Epithelial cell of proximal tubule (primary cell): ENCODE measurements at places on chromosomes 11 and 22. TPM values are rescaled to one million over a fixed set of nuclear protein-coding genes. Genes with fewer than 3 reads are reported as not detected.

DNA sequence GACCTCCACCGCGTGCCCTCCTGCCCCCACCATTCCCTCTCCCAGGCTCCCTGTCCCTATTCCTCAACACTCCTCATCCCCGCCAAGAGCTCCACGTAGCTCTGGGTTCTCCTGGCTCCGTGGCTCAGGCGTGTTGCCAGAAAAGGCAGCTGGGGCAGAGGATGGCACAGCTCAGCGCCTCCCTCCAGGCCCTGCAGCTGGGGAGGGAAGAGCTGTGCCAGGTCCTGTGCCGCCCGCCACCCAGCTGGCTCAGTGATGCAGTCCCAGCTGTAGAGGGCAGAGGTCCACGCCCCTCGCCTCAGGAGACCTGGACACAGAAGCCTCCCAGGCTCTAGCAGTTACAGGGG is 4.2 kb downstream of the ARHGAP1 start:
- DNase-seq = no peak

- no peak for DNase-seq
These were observed 1404.2 kb downstream of the BRD1 start for GRCh38 chr22:48423481-48423911.

DNA sequence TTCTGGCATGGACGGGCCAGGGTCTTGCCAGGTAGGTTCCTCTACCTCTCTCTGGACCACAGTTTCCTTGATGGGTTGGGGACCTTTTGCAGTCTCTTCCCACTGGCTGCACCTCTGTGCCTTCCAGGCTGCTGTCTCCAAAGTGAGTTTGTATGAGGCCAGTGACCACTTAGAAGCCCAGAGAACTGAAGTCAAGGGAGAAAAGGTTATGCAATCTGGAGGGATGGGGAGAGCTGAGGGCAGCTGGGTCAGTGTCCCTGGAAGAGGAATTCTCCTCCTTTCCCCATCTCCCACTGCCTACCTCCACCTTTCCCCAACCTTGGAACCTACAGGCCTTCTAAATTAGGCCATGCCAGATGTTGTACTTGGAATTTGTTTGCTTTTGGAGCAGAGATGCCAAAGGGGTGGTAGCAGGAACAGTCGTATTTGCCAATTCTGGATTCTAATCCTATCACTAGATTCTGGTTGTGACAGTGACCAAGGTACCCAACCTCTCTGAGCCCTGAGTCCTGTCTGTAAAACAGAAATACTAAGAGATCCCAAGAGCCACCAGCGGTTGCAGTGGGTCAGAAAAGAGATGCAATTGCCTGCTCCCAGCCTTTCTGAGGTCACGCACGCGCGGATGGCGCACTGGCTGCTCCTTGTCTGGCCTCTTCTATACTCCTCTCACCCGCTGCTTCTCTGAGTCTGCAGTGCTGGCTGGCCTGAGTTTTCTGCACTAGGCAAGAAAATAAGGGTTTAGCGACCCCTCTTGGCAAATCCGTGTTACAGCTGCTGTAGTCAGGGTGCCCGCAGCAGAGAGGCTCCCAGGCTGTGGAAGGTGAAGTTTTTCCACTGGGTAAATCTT is 10.7 kb upstream of the ACCSL start:
- DNase-seq = peak; percentile 27

GRCh38 chr11:107018219-107018901 is at the start of gene GUCY1A2:
TSS of gene GUCY1A2 (minus strand) at chr11:107018476. CDS start at chr11:107018055, 421 bp downstream.
- DNase-seq = no peak

- DNase-seq = no peak
These were observed 372.0 kb upstream of the B3GAT1 start for GRCh38 chr11:134784046-134784445.

Gene P2RX6
- not detected in 2 replicates for total RNA-seq

Gene LARGE2
- total RNA-seq = 2.5 and 3.3 TPM in 2 replicates

Gene SHANK2
- 9.5 and 10.9 TPM in 2 replicates for total RNA-seq

- DNase-seq = peak; percentile 66
These were observed 34.0 kb downstream of the IRAG1 start for GRCh38 chr11:10659339-10660216.

DNA sequence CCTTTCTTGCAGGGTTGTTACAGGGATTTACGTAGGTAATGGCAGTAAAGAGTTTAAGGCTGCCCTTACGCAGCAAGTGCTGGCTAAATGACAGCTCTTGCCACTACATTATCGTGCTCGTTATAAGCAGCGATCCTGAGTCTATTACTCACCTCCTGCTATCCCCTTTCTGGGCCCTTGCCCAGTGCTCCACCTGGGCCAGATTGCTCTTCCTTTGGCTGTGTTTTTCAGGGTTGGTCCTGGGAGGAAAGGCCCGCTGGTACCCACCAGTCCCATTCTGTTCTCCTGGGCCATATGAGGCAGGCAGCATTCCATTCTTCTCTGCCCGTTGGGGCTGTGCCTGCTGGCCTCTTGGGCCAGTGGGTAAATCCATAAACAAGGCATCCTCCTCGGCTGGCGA is 87.5 kb downstream of the C11orf58 start:
- no peak for DNase-seq

Gene PKDREJ
- total RNA-seq = not detected in 2 replicates

DNA sequence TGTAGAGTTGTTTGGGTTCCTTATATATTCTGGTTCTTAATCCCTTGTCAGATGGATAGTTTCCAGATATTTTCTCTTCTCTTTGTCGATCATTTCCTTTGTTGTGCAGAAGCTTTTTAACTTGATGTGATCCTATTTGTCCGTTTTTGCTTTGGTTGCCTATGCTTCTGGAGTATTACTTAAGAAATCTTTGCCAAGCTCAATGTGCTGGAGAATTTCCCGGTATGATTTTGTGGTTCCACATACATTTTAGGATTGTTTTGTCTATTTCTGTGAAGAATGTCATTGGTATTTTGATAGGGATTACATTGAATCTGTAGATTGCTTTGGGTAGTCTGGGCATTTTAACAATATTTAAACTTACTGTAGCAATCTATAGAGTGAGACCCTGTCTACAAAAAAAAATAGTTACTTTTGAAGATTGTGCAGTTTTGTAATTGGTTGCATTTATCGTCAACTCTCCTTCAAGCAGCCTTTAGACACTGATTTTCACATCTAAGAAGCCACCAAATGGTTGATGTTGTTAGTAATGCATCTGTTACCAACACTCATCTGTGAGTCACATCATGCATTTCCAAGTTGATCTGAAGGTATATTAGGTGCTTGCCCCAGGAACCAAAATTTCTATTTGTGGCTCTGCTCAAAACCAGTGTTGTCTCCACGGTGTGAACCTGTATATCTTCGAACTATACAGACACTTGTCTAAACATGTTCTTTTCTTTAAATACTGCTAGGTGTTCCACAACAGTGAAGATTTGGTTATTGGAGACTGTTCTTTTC is 21.4 kb downstream of the XRCC6 start:
- DNase-seq = no peak

- no peak for DNase-seq
These were observed 222.7 kb upstream of the SESN3 start for GRCh38 chr11:95453616-95454171.

Gene OR56A1
- total RNA-seq = not detected in 2 replicates

- DNase-seq = no peak
These were observed 1.1 kb downstream of the TPST2 start for GRCh38 chr22:26588729-26589366.

DNA sequence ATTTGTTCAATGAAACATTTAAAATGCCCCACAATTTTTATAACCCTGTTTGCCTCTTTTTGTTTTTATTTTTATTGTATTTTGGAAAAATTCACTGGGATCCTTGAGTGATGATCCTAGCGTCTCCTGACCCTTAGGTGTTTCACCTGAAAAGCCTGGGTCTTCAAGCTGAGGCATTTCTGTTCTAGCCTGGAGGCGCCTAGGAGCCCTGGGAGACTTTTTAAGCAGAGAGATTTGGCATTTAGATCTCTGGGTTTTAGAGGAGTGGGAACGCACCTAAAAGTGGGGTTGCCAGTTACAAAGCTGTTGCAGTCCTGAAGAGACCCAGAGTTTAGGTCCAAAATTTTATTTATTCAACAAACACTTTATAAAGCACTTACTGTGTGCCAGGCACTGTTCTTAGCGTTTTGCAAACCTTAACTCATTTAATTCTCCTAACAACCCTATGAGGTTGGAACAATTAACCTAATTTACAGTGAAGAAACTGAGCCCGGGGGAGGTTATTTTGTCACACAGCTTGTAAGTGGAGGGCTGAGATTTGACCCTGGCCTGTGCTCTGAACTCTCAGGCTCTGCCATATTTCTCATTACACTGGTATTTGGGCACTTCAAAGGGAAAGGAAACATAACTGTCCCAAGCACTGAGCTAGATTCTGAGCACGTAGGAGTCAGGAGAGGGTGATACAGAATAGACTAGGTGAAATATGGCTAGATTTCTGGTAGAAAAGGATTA is 834 bp upstream of the FADS1 start:
- no peak for DNase-seq

Gene MRGPRF
- 2.5 and 2.9 TPM in 2 replicates for total RNA-seq

Gene IGLL1
- not detected in 2 replicates for total RNA-seq

Gene RHOD
- total RNA-seq = 51.4 and 86.8 TPM in 2 replicates

- DNase-seq = no peak
These were observed 77.5 kb downstream of the AMOTL1 start for GRCh38 chr11:94845622-94846021.

Gene ADAMTS15
- total RNA-seq = 0.58 and 2.4 TPM in 2 replicates

- DNase-seq = no peak
These were observed 47.7 kb upstream of the GAB2 start for GRCh38 chr11:78465169-78465942.

- no peak for DNase-seq
These were observed 3.9 kb upstream of the AKIP1 start for GRCh38 chr11:8907116-8907515.

Gene SAA4
- 0.22 and 2.8 TPM in 2 replicates for total RNA-seq

GRCh38 chr11:127864861-127865260 is 722.5 kb downstream of the ETS1 start:
- no peak for DNase-seq

DNA sequence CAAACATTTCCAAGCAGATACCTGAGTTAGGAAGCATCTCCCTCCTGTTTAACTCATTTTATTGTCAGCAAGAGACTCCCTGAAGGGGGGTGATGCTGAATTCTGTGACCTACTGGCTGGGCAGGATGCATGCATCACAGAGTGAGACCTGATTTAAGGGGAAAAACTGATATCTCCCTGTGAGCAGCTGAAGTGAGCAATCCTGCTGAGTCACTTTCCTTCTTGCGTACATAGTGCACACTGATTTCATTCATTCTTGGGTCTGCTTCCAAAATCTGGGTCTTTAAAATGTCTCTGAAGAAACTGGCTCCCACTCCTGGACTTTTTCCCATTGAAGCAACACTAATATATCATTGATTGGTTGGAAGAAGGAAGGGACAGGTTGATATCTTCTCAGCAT is 23.3 kb downstream of the P4HA3 start:
- peak; percentile 48 for DNase-seq

GRCh38 chr11:77140231-77140851 is 12.3 kb downstream of the MYO7A start:
- no peak for DNase-seq

GRCh38 chr11:130719220-130719915 is 196.9 kb downstream of the SNX19 start:
- DNase-seq = no peak

Gene MYBPC3
- total RNA-seq = not detected in 2 replicates

DNA sequence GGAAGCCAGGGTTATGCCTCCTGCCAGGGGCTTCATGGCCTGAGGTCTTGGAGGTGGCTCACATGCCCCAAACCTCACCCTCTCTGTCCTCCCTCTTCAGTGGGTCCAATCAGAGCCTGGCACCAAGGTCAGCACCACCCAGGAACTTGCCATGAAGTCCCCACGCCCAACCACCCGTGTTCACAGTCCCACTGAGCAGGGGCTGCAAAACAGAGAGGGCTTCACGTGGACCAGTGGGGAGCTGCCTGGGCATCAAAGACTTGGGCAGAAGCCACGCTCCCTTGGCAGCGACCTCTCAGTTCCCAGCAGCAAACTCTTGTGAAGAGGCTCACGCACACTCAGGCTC is 425.8 kb upstream of the B3GAT1 start:
- DNase-seq = no peak

Gene TMEM179B
- total RNA-seq = 52.8 and 97.7 TPM in 2 replicates

Gene JAML
- total RNA-seq = not detected in 2 replicates

DNA sequence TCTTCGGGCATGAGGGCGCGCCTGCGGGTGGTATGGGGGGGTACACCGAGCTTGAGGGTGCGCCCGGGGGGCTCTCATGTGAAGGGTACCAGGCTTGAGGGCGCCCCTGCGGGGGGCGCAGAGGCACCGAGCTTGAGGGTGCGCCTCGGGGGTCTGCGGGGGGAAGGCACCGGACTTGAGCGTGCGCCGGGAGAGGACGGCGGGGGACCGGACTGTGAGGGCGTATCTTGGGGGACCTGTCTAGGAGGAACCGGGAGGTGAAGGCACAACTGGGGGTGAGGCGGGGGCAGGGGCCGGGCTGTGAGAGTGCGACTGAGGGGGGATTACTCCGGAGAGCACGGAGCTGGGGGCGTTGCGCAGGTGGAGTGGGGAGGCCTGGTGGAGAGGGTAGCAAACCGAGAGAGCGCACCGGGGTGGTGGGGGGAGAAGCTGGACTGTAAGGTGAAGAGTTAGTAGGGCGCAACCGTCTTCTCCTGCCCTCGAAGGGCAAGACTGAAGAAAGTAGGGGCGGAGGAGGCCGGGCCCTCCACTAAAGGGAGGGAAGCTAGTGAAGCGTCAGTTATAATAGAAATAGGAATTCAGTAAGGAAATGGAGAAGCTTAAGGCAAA is 1.1 kb upstream of the DDX6 start:
- no peak for DNase-seq

- no peak for DNase-seq
These were observed 16.0 kb downstream of the ZNRF3 start for GRCh38 chr22:28899199-28899853.

GRCh38 chr11:73175551-73176144 is 33.5 kb upstream of the FCHSD2 start:
- no peak for DNase-seq

Gene B4GALNT4
- total RNA-seq = 13.9 and 24.4 TPM in 2 replicates

GRCh38 chr11:14358729-14359439 is at the start of gene RRAS2:
TSS of gene RRAS2 (minus strand) at chr11:14359183. CDS start at chr11:14358870, 313 bp downstream.
- DNase-seq = no peak

Gene MMP12
- not detected in 2 replicates for total RNA-seq

- no peak for DNase-seq
These were observed 81.2 kb upstream of the TBCEL start for GRCh38 chr11:120942701-120943100.

- DNase-seq = no peak
These were observed 6.5 kb downstream of the ARSA start for GRCh38 chr22:50621356-50621880.

Gene LDLRAD3
- total RNA-seq = 8.2 TPM in 2 replicates

DNA sequence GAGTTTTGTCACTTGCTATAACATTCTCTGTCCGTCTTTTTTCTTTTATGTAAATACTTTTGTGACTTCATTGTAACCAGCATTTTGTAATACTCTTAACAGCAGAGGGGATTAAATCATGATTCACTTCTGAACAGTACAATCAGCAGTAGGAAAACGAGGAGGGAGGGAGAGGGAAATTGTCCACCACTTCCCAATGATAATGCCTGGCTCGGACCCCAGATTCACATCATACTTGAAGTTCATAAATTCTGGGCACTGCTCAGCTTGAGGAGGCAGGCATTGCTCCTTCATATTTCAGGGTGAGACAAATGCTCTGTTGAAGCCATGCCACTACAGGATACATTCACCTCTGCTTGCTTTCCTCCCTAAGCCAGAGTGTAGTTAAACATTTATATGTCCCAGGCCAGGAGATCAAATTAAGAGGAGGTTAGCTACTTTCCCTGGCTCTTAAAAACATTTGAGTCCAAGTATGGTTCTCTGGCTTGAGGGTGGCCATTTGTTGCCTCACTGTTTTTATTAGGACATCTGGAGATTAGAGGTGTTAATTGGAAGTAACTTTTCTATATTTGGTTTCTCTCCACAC is 129.0 kb upstream of the LDLRAD3 start:
- DNase-seq = no peak

GRCh38 chr22:48630433-48630754 is 1197.3 kb downstream of the BRD1 start:
- no peak for DNase-seq
